ENCODE measurements at places on chromosomes 5 and 9. TPM values are rescaled to one million over a fixed set of nuclear protein-coding genes. Genes with fewer than 3 reads are reported as not detected.

- H3K27ac ChIP-seq, result peak overlapping the region; percentile 53
- DNase-seq, result no peak
- H3K4me3 ChIP-seq, result no peak overlapping the region
- H3K4me1 ChIP-seq, result peaks cover 23% of the 10 kb centered on the region
- no peaks in the 10 kb centered on the region for H3K36me3 ChIP-seq
- no peaks in the 10 kb centered on the region for H3K27me3 ChIP-seq
Observed at GRCh38 chr5:139368613-139369012, 14.5 kb downstream of the SLC23A1 start.

The RLN1 gene
- total RNA-seq, result 0.34 TPM

DNA sequence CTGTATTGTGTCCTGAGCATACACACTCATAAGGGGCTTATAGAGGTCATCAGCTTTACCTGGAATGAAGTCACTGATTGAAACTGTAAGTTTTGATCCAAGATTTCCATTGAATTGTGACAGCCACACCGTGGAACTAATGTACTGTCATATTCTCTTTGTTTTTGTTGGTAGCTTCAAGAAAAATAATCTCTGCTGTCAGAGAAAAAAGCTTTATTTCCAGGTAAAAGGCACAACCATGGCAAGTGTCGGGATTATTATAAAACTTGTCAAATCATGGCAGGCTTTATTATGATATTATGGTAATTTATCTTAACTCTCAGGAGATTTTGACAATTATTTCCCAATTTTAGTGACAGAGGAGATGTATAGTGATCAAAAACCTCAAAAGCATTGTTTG, 191.2 kb downstream of the FAM170A start:
- no peak overlapping the region for H3K4me3 ChIP-seq
- H3K27ac ChIP-seq, result no peak overlapping the region
- H3K36me3 ChIP-seq, result no peaks in the 10 kb centered on the region
- H3K4me1 ChIP-seq, result no peaks in the 10 kb centered on the region
- H3K27me3 ChIP-seq, result no peaks in the 10 kb centered on the region
- no peak for DNase-seq

The CYLC2 gene
- total RNA-seq, result not detected

DNA sequence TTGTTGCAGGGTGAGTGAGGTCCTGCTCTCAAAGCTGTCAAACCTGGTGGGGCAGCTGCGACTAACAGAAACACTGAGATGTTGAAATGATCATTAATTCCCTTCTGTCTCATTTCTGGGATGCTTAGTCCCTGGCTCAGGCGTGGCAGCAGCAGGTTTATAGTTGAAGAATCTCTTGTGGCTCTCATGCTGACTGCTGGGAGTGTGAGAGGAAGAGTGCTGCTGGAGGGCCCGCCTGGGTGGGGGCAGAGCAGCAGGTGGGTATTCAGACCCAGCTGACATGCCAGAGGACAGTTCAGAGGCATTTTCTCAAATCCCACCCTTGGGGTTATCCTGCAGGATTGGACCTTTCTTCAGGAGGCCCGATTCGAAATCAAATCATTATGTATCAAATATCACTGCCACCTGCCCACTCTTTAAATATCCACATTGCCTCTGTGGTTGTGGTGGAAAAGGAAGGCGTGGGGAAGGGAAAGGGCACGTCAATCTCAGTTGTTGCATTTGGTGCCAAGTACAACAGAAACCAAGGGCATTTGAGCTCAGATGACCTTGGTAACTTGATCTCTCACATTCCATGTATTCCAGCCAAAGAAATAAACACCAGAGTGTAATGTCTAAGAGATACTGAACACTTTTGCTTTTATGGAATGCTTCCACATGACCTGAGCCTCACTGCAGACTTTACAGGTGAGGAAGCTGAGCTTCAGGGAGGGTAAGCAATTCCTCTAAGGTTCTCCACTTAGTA, 224.3 kb downstream of the AOPEP start:
- H3K4me1 ChIP-seq, result peaks cover 53% of the 10 kb centered on the region
- peak overlapping the region; percentile 57 for H3K27ac ChIP-seq
- H3K27me3 ChIP-seq, result no peaks in the 10 kb centered on the region
- H3K4me3 ChIP-seq, result no peak overlapping the region
- peaks cover 4% of the 10 kb centered on the region for H3K36me3 ChIP-seq
- DNase-seq, result no peak

The CEL gene
- total RNA-seq, result 2.3 TPM

DNA sequence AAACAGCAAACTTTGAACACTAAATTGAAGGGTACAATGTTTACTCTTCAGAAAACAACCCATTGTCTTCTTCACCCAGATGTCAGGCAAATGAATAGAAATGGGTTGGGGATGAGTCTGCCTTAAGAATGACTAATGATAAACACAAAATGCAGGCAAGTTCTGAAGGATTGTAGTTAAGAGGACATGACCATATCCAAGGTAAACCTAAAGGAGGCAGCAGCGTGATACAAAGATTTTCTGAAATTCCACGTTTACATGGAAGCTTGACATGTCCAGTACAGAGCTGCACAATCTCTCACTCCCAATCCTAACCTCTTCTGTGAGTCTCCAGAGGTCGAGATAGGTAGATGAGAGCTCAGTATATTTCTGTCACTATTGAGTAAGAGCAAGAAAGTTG, 1263.2 kb upstream of the CDH6 start:
- no peaks in the 10 kb centered on the region for H3K4me1 ChIP-seq
- no peak overlapping the region for H3K4me3 ChIP-seq
- DNase-seq, result no peak

- peak overlapping the region; percentile 93 for H3K27ac ChIP-seq
- H3K4me1 ChIP-seq, result peaks cover 21% of the 10 kb centered on the region
- no peaks in the 10 kb centered on the region for H3K27me3 ChIP-seq
- no peak for DNase-seq
- H3K36me3 ChIP-seq, result no peaks in the 10 kb centered on the region
- no peak overlapping the region for H3K4me3 ChIP-seq
Observed at GRCh38 chr9:120875195-120875565, 1.8 kb downstream of the PHF19 start.

The GDNF gene
- 0.49 TPM for total RNA-seq

- H3K4me3 ChIP-seq, result no peak overlapping the region
- H3K4me1 ChIP-seq, result peaks cover 23% of the 10 kb centered on the region
- H3K27me3 ChIP-seq, result no peaks in the 10 kb centered on the region
- DNase-seq, result no peak
Observed at GRCh38 chr9:133250741-133251170, 24.2 kb downstream of the ABO start.

The STX17 gene
- total RNA-seq, result 24.2 TPM

GRCh38 chr9:96450613-96451528, 902 bp downstream of the HABP4 start:
- peak; percentile 32 for DNase-seq
- no peaks in the 10 kb centered on the region for H3K27me3 ChIP-seq
- peak overlapping the region; percentile 78 for H3K4me3 ChIP-seq
- no peaks in the 10 kb centered on the region for H3K36me3 ChIP-seq
- H3K4me1 ChIP-seq, result peaks cover 11% of the 10 kb centered on the region
- H3K27ac ChIP-seq, result peak overlapping the region; percentile 82

The SPATA31C1 gene
- not detected for total RNA-seq

DNA sequence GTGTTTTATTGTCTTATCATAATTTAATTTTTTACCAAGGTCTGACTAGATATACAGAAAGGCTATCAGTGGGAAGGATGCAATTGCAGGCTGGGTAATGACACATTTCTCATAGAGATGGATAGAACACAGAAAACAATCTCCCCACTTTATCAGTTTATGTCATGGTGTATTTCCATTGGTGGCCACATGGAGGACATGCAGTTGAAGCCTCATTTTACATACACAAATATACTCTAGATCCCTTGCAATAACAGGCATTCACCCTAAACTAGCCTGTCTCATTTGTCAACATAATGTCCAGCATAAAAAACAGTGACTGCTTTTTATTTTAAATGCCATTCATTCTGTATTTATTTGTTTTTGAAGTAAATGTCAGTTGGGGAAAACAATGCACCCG, 526.3 kb downstream of the GABRG2 start:
- no peak overlapping the region for H3K4me3 ChIP-seq
- no peak overlapping the region for H3K27ac ChIP-seq
- no peak for DNase-seq
- H3K36me3 ChIP-seq, result no peaks in the 10 kb centered on the region

- H3K27ac ChIP-seq, result peak overlapping the region; percentile 43
- H3K27me3 ChIP-seq, result peaks cover 94% of the 10 kb centered on the region
- H3K36me3 ChIP-seq, result no peaks in the 10 kb centered on the region
- H3K4me3 ChIP-seq, result peak overlapping the region; percentile 52
- peak; percentile 43 for DNase-seq
- H3K4me1 ChIP-seq, result peaks cover 41% of the 10 kb centered on the region
Observed at GRCh38 chr5:93578813-93579691, 2.0 kb downstream of the NR2F1-AS1 start.

DNA sequence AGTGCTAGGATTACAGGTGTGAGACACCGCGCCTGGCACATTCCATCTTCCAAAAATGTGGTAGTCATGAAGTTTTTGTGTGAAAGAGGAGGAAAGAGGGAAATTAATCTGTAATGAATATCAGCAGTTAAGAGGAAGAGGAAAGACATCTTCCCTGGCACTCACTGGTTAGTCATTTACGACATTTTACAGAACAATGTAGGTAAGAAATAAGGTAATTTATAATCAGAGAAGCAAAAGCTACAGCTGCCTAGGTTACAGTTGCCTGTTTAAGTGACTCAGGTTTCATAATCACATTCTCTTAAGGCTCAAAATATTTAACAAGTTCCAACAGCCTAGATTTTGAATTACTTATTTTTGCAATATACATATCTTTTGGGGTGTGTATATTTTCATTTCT, 26.9 kb downstream of the CNOT6 start:
- no peaks in the 10 kb centered on the region for H3K36me3 ChIP-seq
- no peak overlapping the region for H3K27ac ChIP-seq
- no peak overlapping the region for H3K4me3 ChIP-seq

GRCh38 chr5:36842087-36842486, 34.5 kb upstream of the NIPBL start:
- no peak overlapping the region for H3K4me3 ChIP-seq
- DNase-seq, result no peak
- H3K4me1 ChIP-seq, result no peaks in the 10 kb centered on the region
- H3K27ac ChIP-seq, result no peak overlapping the region

- peaks cover 72% of the 10 kb centered on the region for H3K4me1 ChIP-seq
- H3K36me3 ChIP-seq, result no peaks in the 10 kb centered on the region
- DNase-seq, result no peak
- H3K4me3 ChIP-seq, result no peak overlapping the region
Observed at GRCh38 chr5:115526604-115527003, 18.0 kb downstream of the FEM1C start.

- no peak overlapping the region for H3K27ac ChIP-seq
- no peaks in the 10 kb centered on the region for H3K36me3 ChIP-seq
- H3K27me3 ChIP-seq, result no peaks in the 10 kb centered on the region
- no peak overlapping the region for H3K4me3 ChIP-seq
- no peak for DNase-seq
- no peaks in the 10 kb centered on the region for H3K4me1 ChIP-seq
Observed at GRCh38 chr9:18159254-18159653, 314.7 kb upstream of the ADAMTSL1 start.

DNA sequence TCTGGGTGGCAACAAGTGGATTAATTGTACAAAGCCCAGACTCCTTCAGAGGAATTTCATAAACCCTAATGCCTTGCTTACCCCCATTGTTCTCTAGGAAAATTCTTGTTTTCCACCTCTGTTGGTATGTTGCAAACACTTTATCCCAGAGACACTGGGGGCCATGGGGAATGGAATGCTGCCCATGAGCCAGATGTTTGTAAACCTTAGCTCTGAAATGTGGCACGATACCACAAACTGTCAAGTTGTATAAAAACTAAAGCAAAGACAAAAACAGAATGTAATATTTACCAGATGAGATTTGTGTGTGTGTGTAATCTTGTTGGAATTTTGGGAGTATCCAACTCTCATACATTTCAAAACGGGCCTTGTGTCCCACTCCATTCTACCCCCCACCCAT, 465.0 kb downstream of the EBF1 start:
- no peak for DNase-seq
- no peaks in the 10 kb centered on the region for H3K36me3 ChIP-seq
- H3K27me3 ChIP-seq, result no peaks in the 10 kb centered on the region

GRCh38 chr9:32011049-32011448, 373.4 kb upstream of the ACO1 start:
- DNase-seq, result no peak
- H3K4me1 ChIP-seq, result no peaks in the 10 kb centered on the region
- no peak overlapping the region for H3K27ac ChIP-seq
- no peak overlapping the region for H3K4me3 ChIP-seq
- no peaks in the 10 kb centered on the region for H3K36me3 ChIP-seq

DNA sequence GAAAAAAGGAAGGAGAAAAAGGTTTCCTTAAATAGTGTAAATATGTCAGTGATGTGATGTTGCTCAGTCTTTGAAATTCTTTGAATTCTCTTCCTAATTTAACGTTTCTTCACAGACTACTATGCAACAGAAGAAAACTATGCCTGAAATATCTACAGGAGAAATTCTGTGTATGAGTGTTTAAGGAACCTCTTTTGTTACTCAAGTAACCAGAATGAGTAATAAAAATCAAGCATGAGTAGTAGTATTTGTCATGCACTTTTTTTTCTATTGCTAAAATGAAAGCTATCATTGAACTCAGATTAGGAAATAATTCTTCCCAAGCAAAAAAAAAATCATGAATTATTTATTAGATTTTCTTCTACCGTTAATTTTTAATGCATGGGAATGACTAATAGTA, 20.3 kb upstream of the THG1L start:
- peaks cover 3% of the 10 kb centered on the region for H3K4me1 ChIP-seq
- H3K27ac ChIP-seq, result no peak overlapping the region
- no peak for DNase-seq

- H3K4me1 ChIP-seq, result no peaks in the 10 kb centered on the region
- DNase-seq, result no peak
- H3K27ac ChIP-seq, result no peak overlapping the region
Observed at GRCh38 chr5:122259995-122260394, 52.0 kb upstream of the SNCAIP start.

DNA sequence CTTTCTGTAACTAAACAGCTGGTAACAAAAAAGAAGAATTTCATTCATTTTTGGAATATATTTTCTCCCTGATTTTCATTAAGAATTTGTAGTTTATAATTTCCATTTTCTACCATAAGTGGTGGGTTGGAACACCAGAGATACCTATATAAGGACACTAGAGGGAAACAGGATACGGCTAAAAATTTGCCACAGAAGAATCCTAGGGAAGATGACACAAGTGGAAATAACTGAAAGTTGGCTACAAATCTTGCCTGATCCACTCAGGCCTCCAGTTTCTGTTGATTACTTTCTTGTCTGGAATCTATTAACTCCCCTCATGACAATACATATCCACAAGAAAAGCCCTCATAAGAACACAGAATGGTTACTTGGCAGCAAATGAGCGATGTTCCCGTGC, 46.8 kb downstream of the FREM1 start:
- H3K27ac ChIP-seq, result no peak overlapping the region
- H3K4me3 ChIP-seq, result no peak overlapping the region
- H3K36me3 ChIP-seq, result no peaks in the 10 kb centered on the region
- no peaks in the 10 kb centered on the region for H3K4me1 ChIP-seq
- H3K27me3 ChIP-seq, result no peaks in the 10 kb centered on the region
- no peak for DNase-seq

- H3K4me3 ChIP-seq, result no peak within 1 kb of the TSS
- no peaks in the 10 kb centered on the region for H3K4me1 ChIP-seq
- no peak within 1 kb of the TSS for H3K27ac ChIP-seq
- DNase-seq, result no peak
Observed at GRCh38 chr5:170105642-170106611, at the start of gene FOXI1. FOXI1 (plus strand) TSS chr5:170105897; CDS start chr5:170105958, 61 bp downstream.

GRCh38 chr5:60376860-60377259, 323.1 kb downstream of the DEPDC1B start:
- no peak overlapping the region for H3K4me3 ChIP-seq
- H3K27me3 ChIP-seq, result no peaks in the 10 kb centered on the region
- no peaks in the 10 kb centered on the region for H3K36me3 ChIP-seq
- DNase-seq, result no peak
- no peak overlapping the region for H3K27ac ChIP-seq

GRCh38 chr9:30670805-30671562, 1713.5 kb upstream of the ACO1 start:
- H3K27me3 ChIP-seq, result no peaks in the 10 kb centered on the region

The ZFP37 gene
- 1.7 TPM for total RNA-seq

The DNAJC21 gene
- total RNA-seq, result 55.4 TPM

The BTNL8 gene
- total RNA-seq, result not detected
